NCI-H1417 (cell line): ENCODE measurements at places on chromosomes 2 and 18.
A peak's percentile ranks its signal among the peaks of the same experiment; 100 is the strongest.

- DNase-seq, result no peak
These were observed 110.4 kb downstream of the ALK start for GRCh38 chr2:29810956-29811355.

GRCh38 chr2:84957771-84958134, 13.2 kb upstream of the KCMF1 start:
- no peak for DNase-seq

- DNase-seq, result no peak
These were observed 13.9 kb downstream of the NOSTRIN start for GRCh38 chr2:168816369-168816768.

GRCh38 chr2:30030361-30030760, 109.0 kb upstream of the ALK start:
- no peak for DNase-seq

GRCh38 chr2:105809097-105809473, 64.4 kb downstream of the NCK2 start:
- no peak for DNase-seq

DNA sequence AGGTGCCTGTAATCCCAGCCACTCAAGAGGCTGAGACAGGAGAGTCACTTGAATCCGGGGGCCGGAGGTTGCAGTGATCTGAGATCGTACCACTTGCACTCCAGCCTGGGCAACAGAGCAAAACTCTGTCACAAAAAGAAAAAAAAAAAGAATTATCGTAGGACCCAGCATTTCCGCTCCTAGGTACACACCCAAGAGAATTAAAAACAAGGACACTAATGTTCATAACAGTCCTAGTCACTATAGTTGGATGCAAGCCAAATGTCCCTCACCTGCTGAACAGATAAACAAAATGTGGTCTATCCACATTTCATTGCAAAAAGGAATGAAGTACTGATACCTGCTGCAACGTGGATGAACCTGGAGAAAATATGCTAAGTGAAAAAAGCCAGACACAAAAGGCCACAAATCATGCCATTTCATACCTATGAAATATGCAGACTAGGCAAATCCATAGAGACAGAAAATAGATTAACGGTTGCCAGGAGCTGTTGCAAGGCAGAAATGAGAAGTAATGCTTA, 21.2 kb downstream of the ADRA2B start:
- DNase-seq, result peak; percentile 19

GRCh38 chr2:209988010-209988409, 14.4 kb upstream of the RPE start:
- no peak for DNase-seq

DNA sequence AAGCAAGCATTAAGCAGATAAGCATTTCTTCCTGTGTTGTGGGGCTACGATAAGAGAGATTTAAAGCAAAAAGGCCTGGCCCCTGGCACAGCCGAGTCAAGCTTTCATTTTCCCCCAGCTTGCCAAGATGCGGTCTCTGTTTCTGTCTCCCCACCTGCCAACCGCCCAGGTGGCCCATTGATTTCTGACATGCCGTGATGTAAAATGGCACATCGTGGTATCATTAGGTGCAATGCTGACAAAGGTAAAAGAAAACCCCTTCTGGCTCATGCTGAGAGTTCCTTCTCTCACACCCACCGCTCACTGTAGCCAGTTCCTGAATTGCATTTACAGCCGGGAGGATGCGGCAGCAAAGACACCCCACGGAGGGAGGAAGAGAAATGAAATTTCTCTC, 62.8 kb downstream of the BOD1L2 start:
- DNase-seq, result peak; percentile 66

DNA sequence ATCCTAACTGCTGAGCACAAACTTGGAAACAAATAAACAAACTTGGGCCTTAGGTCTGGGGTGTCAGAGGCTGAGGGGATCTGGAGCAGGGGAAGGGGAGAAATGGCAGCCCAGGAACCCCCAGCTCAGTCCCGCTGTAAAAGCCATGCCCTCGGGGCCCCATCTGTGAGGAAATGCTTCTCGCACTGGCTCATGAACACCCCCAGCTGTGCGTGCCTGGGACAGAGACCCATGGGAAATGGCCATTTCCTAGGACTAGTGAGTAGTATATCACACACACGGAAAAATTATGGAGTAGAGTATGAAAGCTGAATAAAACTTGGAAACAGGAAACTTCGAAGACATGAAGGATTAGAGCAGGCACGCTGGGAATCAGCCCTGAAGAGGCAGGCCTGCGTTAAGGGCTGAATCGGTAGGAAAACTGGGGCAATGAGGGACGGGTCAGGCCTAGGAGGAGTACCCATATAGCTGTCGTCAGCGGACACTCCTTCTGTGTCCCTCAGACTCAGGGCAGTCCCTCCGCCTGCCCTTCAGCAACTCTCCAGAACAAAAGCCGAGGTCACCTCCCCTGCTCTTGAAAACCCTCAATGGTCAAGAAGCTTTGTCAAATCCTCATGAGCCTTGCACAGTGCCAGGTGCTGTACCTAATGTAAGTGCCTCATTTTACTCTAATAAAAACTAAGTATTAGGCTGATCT, 120.8 kb upstream of the ODC1 start:
- no peak for DNase-seq

GRCh38 chr2:150255528-150255927, 231.9 kb downstream of the RND3 start:
- no peak for DNase-seq

- DNase-seq, result no peak
These were observed 231.6 kb downstream of the ATAD2B start for GRCh38 chr2:23695214-23695889.

- no peak for DNase-seq
These were observed at the start of gene BOLL for GRCh38 chr2:197784956-197785941. Gene BOLL, minus strand, starts transcription at chr2:197785319. Its CDS starts 3,469 bp downstream, at chr2:197781850.

- DNase-seq, result no peak
These were observed 387.6 kb downstream of the NBAS start for GRCh38 chr2:15173501-15173900.

GRCh38 chr18:75844146-75844545, 416.6 kb upstream of the SMIM21 start:
- DNase-seq, result peak; percentile 38

DNA sequence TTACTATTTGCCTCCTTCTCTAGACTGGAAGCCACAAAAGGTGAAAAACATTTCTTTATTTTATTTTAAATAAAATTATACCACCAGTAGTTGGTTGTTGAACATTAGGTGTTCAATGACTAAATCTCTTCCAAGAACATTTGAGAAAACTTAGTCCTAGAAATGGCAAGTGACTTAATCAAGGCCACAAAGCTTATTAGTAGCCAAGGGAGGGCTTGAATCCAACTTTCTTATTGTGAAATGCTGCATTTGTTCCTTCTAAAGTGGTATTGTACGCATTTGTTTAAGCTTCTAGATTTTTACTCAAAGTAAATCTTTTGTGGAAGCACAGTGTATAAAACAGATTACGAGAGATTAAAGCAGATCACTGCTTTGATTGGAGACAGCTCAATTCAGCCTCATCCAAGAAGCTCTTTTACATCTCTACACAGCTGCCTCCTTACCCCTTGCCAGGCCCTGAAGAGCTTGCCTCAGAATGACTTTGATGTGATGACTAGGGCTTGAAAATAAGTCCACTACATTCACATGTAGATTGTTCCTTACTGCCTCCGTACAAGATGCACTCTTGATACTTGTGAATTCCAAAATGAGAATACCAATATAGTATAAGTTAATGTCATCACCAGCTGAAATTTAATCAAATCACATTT, 244.8 kb downstream of the XIRP2 start:
- no peak for DNase-seq

DNA sequence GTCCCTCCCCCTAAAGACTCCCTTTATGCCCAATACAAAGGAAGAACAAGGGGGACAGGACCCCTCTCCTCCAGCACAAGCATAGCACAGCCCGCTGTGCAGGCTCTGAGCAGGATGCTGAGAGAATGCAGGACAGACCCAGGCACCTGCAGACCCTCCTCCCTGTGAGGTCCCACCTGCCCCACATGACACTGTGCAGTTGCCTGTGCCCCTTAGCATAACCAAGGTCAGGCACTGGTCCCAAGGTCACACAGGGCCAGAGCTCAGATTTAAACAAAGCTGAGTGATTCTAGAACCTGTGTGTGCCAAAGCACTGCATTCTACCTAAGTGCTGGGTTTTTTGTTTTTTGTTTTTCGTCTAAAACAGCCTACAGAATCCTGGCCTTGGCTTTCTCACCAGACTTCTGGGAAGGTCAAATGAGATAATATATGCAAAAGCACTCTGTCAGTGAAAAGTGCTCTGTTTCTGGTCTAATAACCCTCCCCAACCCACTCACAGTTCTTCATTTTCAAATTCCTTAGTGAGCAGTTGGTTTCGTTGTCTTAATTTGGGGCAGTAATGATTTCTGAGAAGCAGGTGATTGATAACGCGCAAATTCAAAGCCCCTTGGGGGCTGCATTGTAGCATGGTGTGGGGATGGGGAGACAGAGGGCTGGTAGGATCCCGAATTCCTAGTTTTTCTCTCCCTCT, 125.7 kb downstream of the KCTD1 start:
- no peak for DNase-seq

- no peak for DNase-seq
These were observed 54.0 kb upstream of the SPATS2L start for GRCh38 chr2:200252265-200253067.

DNA sequence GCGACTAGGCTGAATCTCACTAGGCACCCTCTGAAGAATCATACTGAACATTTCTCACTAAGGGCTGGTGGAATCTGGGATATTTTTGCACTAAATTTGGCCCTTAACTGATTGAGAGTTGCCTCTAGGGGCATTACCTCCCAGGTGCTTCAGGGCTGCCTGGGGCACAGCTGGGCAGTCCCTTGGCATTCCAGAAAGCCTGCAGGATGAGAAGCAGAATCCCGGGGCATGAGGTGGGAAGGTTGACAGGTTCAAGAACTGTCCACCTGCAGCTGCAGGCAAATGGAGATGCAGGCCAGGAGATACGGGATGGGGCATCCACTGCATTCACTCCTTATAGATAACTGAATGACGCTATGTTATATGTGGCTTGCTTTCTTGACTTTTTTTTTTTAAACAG, 7.4 kb downstream of the RESP18 start:
- no peak for DNase-seq

DNA sequence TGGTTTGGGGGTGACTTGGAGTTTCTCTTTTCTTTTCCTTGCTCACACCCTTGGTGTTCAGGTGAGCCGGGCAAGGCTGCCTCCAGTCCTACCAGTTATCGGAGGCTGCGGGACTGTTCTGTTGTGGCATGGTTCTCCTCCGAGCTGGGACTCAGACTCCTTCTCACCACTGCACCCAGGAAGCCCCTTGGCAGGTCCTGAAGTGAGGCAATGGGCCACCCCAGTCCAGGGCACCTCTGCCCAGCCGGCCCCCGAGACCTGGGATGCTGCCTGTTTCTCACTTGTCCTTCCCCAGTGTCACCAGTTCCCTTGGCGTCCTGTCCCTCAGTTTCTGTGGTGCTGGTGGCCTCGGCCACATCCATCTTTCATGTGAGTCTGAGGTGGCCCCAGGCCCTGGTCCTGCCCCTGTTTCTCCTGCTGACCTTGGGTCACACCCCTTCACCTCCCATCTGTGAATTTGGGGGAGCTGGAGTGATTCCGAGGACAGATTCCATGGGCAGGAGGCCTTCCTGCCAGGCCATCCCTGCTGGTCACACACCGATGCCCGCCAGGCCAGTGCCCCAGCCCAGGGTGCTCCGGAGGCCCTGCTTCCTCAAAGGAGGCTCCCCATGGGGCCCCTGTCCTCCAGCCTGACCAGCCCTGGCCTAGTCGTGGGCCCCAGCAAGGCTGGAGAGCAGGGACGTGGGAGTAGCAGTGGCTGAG, 6.6 kb upstream of the KLHL30 start:
- no peak for DNase-seq

- no peak for DNase-seq
These were observed 26.6 kb downstream of the ASB18 start for GRCh38 chr2:236237468-236238190.

- DNase-seq, result no peak
These were observed 739.1 kb upstream of the ZEB2 start for GRCh38 chr2:145258903-145259579.

GRCh38 chr2:70087702-70088597, 673 bp downstream of the PCBP1 start:
- DNase-seq, result peak; percentile 76

- DNase-seq, result peak; percentile 33
These were observed 308.3 kb upstream of the SLC8A1 start for GRCh38 chr2:40760071-40760666.

DNA sequence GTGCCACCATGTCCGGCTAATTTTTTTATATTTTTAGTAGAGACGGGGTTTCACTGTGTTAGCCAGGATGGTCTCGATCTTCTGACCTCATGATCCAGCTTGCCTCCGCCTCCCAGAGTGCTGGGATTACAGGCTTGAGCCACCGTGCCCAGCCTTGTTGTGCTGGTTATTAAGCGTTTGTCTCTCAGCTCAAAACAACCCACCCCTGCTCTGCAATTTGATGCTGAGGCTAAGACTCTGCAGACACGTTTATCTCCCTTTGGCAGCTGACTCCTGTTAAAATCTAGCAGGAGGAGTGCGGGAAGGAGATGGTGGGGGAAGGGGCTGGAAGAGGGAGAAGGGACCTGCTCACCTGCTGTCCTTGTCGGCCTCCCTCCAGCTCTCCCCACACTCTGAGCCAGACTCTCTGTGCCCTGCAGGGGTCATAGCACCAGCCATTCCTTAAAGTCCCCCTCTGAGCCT, 29.9 kb upstream of the IMPA2 start:
- DNase-seq, result no peak

DNA sequence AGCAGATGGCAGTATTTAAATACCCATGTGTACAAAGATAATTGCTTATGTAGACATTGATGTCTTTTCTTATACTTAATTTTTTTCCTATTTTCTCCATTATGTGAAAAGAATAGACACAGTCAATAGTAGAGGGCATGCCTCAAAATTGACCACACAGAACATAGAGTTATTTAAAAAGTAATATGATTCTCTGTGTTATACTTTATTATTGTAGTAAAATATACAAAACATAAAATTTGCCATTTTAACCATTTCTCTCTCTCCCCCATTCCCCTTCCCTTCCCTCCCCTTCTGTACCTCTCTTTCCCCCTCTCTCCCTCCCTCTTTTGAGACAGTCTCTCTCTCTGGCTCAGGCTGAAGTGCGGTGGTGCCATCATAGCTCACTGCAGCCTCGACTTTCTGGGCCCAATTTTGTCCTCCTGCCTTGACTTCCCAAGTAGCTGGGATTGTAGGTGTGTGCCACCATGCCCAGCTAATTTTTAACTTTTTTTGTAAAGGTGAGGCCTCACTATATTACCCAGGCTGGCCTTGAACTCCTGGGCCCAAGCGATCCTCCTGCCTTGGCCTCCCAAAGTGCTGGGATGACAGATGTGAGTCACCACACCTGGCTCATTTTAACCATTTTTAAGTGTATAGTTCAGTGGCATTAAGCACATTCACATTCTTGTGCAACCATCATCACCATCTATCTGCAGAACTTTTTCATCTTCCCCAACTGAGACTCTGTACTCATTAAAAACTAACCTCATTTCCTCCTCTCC, 179.7 kb downstream of the MCFD2 start:
- no peak for DNase-seq

DNA sequence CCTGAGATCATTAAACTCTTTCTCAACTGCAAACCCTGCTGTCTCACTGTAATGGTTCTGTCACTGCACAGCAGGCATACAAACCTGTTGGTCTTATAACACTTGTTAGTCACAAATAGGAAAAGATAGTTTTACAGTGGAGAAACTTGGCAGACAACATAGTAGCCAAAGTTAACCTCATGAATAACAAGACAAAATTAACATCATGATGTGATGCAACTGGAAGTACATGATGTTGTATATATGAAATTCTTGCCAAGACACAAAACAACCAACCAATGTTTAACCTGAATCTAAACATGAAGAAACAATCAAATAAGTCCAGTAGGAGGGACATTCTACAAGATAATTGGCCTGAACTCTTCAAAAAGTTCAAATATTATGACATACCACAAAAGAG, 189.3 kb downstream of the RNF152 start:
- DNase-seq, result no peak

- no peak for DNase-seq
These were observed 132.3 kb upstream of the RND3 start for GRCh38 chr2:150619607-150620330.
